Activated CD4-positive, alpha-beta T cell treated with anti-CD3 and anti-CD28 coated beads for 4 hours (primary cell): ENCODE measurements at places on chromosomes 2 and 18.

DNA sequence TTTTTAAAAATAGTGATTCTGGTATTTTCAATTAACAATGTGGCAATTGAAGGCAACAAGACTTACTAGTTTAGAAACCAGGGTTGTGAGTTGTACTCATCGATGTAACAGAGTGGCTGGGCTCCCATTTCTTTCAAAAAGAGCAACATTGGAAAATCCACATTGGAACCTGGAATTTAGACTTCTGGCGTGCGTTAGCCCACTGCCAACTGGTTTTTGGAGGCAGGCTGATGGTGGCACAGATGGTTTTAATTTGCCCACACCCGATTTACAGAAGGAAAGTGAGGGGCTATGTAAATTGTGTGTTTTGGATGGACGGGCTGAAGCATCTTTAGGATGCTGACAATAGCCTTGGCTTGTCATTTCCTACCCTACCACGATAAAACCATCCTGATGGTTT lies 66.3 kb downstream of the TRPM8 start:
- DNase-seq: no peak

GRCh38 chr2:175844169-175844568 lies 157.9 kb downstream of the LNPK start:
- no peak for DNase-seq

DNA sequence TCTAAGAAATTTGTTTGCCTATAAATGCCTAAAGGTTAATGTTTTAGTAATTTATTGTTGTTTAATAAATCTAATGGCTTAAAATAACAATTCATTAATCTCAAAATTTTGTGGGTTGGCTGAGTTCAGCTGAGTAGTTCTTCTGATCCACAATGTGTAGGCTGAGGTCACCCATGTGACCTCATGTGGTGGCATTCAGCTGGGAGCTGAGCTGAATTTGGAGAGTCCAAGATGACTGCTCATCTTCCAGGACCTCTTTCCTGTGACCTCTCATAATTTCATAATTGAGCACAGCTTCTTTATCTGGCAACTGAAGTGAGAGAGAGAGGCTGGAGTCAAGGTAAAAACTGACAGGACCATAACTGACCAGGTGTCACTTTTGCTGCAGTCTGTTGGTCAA lies 132.4 kb downstream of the TXNL1 start:
- DNase-seq: no peak

- DNase-seq: no peak
These were observed 278.6 kb downstream of the SLC8A1 start for GRCh38 chr2:40173276-40173675.

DNA sequence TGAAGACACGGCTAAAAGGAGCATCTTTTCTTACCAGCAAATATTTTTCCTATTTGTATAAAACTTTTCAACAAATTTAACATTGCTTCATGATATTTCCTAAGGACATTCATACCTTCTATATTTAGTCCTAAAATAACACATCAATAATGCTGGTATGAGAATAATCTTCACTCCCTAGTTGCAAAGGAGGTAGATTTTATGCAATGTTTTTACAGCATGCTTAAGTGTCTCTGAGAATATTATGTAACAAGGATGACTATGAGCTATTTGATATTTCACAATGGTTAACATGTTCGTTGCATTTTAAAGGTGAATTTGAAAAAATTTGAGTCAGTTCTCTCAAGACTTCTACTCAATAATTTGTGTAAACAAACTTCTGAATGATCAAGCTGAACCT lies 506.7 kb downstream of the NUP35 start:
- no peak for DNase-seq

DNA sequence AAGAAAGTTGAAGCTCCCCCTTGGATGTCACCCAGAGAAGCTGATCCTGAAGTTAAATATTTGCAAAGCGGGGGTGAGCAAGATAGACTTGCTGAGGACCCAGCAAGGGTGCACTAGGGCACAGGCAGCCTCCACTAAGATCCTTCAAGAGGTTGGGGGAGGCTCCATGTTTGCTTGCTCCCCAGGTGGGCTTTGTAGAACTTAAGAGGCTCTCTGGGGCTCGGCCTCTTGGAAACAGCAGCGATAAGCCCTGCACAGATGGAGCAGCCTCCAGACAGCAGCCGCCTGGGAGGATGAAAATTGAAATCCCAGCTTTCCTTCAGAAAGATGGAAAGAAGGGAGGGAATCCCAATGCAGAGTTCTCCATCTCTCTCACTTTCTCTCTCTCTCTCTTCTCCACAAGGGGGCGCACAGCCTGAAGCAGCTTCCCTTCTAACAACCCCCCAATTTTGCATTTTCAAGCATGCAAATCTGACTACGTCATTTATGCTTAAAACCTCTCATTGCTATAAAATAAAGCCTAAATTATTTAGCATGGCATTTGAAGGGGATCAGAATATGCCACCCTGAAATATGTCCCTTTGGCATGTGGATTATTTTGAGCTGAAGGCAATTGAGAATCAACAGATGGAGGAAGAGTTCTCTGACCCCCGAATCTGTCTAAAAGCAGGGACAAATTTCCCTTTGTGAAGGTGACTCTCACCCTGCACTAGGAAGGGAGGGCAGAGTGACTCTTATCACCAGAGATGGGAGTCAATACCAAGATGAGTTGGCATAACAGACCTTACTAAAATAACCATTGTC lies 185.7 kb upstream of the KLHL29 start:
- DNase-seq: no peak
